Activated CD4-positive, alpha-beta memory T cell treated with anti-CD3 and anti-CD28 coated beads, Interleukin-2, amount 10 ng/mL, durations not matched to agents 7 days and 5 days (primary cell): ENCODE measurements at places on chromosomes 3 and 15. TPM values are rescaled to one million over a fixed set of nuclear protein-coding genes. Genes with fewer than 3 reads are reported as not detected.

The C3orf18 gene
- 17.5 TPM for total RNA-seq

The GADL1 gene
- total RNA-seq: not detected

The NRG4 gene
- not detected for total RNA-seq

The CIDEC gene
- total RNA-seq: not detected

The ZIC1 gene
- total RNA-seq: not detected

The GOLGA8K gene
- total RNA-seq: 0.60 TPM

The MKRN3 gene
- 4.4 TPM for total RNA-seq

The PLS1 gene
- total RNA-seq: 3.6 TPM

The SLC30A4 gene
- total RNA-seq: 3.2 TPM

The AGBL1 gene
- total RNA-seq: not detected

The ARHGEF26 gene
- 0.13 TPM for total RNA-seq

The MEIS2 gene
- total RNA-seq: not detected

The ARGFX gene
- not detected for total RNA-seq

The ERICH6 gene
- 0.38 TPM for total RNA-seq

The ST8SIA2 gene
- not detected for total RNA-seq

The MCTP2 gene
- total RNA-seq: 46.7 TPM

The STRIT1 gene
- total RNA-seq: not detected

The NEK10 gene
- 0.86 TPM for total RNA-seq

The SAMD7 gene
- total RNA-seq: not detected
